ENCODE measurements at places on chromosomes 4 and X. TPM values are rescaled to one million over a fixed set of nuclear protein-coding genes. Genes with fewer than 3 reads are reported as not detected.

Gene LPAR4
- total RNA-seq = under 0.01 TPM

Gene RENBP
- total RNA-seq = 35.9 TPM

Gene SCML2
- total RNA-seq = 1.8 TPM

Gene VCX3B
- total RNA-seq = not detected

Gene FHDC1
- 0.22 TPM for total RNA-seq

Gene ESX1
- total RNA-seq = not detected
